ENCODE measurements at places on chromosomes 11 and 22.
A peak's percentile ranks its signal among the peaks of the same experiment; 100 is the strongest.

DNA sequence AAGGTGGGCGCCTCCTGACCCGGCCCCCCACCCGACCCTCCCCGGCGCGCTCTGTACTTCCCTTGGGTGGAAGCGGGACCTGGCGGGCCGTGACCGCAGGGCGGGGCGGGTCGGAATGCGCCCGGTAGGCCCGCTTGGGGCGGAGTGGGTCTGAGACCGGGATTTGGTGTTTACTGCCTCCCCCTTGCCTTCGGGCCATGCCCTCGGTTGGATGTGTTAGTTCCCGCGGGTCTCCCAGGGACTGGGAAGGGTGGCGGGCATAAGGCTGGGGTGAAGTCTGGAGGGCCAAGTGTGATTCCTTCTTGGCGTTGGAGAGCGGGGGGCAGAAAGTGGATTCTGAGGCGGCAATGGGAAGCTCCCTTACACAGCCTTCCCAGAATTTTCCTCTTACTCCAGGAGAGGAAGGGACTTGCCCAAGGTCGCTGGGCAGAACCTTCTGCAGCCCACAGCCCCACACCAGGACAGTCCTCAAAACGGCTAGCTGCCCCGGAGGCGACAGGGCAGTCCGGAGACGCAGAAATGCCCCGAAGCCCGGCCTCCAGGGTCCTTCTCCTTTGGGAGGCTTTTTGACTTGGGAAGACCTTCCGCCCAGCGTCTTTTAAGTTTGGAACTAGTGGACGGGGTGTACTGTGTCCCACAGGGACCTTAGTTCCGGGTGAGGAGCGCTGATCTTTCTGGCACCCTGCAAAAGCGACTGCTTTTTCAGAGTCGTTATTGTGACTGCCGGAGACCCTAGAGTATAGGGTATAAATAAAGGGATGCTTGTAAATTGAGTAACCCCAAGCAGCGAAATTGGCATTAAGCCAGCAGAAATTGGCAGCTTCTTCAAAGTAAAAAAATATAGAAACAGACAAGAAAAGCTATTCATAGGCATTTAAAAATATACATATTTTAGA is 647 bp downstream of the SWAP70 start:
- no peak for DNase-seq

GRCh38 chr11:106309070-106309684 is 231.7 kb downstream of the AASDHPPT start:
- no peak for DNase-seq

DNA sequence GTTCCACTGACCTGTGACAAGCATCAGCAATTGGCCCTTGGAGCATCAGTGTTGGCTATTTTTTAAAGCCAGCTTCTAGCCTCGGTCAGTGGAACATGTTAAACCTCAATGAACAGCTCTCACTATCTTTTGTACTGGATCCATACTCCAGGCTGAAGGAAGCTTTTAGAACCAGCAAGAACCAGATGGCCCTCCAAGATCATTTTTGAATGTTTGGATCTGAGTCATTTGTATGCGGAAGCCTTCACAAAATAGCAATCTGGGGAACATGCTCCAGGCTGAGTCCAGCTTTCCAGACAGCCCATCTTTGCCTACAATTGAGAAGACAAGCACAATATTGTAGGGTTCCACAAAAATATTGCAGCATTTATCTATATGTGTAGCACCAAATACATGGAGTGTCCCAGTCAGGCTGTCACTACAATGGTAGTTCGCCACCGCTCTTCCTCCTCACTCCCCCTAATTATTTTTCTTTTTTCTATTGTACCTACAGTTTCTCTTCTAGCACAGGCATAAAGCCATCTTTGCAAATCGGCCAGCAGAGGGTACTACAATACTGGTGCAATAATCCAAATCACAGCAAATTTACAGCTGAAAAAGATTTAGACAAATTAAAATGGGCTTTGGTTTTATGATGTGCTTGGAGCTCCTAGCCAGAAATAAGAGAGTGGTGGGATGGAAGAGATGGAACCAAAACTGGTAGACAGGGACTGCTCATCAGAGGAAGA is 177.4 kb upstream of the BLID start:
- DNase-seq: no peak

- no peak for DNase-seq
These were observed 5.4 kb downstream of the HYOU1 start for GRCh38 chr11:119051440-119052162.

GRCh38 chr11:103744496-103745153 is 291.8 kb upstream of the DDI1 start:
- DNase-seq: no peak

DNA sequence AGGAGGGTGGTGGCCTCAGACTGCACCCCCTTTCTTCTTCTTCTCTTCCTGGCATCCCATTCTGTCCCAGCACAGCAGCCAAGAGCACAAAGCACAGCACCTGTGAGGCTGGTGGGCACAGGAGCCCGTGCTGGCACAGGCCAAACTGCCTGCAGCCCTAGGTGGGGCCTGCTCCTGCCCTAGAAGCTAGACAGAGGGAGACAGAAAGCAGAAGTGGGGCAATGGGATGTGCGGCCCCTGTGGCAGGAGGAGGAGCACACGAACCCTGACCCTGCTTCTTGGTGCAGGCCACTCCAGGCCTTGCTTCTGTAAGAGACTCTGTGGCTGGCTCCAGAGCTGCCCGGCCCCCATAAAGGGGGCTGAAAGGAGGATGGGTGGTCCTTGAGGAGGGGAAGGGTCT is 3.9 kb upstream of the PTS start:
- DNase-seq: no peak

GRCh38 chr11:16632295-16633200 is 105.9 kb upstream of the C11orf58 start:
- DNase-seq: no peak

DNA sequence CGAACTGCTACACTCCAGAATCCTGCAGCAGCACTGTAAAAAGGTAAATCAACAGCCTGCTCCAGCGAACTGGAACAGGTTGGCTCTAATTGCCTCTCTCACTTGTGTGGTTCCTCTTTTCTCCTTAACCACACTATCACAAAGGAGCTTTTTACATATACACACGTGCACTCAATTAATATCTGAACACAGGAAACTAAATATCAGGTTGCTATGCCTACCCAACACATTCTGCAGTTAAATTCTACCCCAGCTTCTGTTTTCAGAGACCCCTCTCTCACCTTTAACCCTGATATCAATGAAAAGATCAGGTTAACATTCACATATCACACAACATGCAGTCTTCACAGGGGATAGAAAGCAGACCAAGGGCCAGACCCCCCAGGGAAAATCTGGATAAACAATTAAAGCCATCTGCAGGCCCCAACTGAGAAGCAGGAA is 11.0 kb downstream of the RBFOX2 start:
- DNase-seq: no peak

- peak; percentile 39 for DNase-seq
These were observed 32.5 kb upstream of the PANX2 start for GRCh38 chr22:50138041-50138440.

- DNase-seq: no peak
These were observed at the start of gene TRPM5 for GRCh38 chr11:2443881-2444820. Gene TRPM5, minus strand, starts transcription at chr11:2444514. Its CDS starts 21,478 bp downstream, at chr11:2423036.

GRCh38 chr11:12657981-12658380 is 16.2 kb upstream of the TEAD1 start:
- no peak for DNase-seq

- DNase-seq: no peak
These were observed 17.7 kb upstream of the TUB start for GRCh38 chr11:8063324-8063723.

DNA sequence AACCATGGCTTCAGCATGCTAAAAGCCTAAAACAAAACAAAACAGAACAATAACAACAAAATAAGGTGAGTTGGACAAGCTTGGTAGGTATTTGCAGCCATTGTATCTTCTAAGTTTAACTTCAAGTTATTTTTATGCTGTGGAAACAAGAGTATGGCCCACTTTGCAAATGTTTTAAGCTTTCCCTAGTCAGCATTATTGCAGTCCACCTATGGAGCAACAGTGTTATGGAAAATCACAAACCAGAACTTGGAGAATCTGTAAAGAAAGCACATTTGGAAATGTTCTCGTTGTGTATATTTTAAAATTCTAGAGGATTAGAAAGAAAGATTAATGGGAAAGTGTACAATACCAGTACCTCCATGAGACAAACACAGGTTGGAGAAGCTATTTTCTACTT is 7.4 kb upstream of the SLC5A12 start:
- no peak for DNase-seq

GRCh38 chr11:23632293-23632692 is 772.0 kb upstream of the CCDC179 start:
- no peak for DNase-seq

GRCh38 chr11:60280412-60280811 is at the start of gene MS4A4A:
Gene MS4A4A, plus strand, starts transcription at chr11:60280666. Its CDS starts 10 bp downstream, at chr11:60280676.
- DNase-seq: no peak

GRCh38 chr11:64890522-64890939 is 12.1 kb upstream of the EHD1 start:
- DNase-seq: no peak

GRCh38 chr22:38611559-38611958 is 41.6 kb upstream of the DMC1 start:
- DNase-seq: no peak

Data from epithelial cell of proximal tubule (primary cell).